ENCODE measurements at places on chromosomes 5 and 9.

GRCh38 chr9:35518981-35519679, 29.2 kb downstream of the RUSC2 start:
- DNase-seq = no peak

GRCh38 chr5:39755986-39756385, 331.2 kb upstream of the DAB2 start:
- no peak for DNase-seq

- no peak for DNase-seq
Measured at GRCh38 chr5:121819682-121820261, 31.9 kb upstream of the FTMT start.

- no peak for DNase-seq
Measured at GRCh38 chr9:120807607-120808379, 14.6 kb upstream of the FBXW2 start.

GRCh38 chr5:66134407-66134861, 9.7 kb upstream of the SREK1 start:
- no peak for DNase-seq

DNA sequence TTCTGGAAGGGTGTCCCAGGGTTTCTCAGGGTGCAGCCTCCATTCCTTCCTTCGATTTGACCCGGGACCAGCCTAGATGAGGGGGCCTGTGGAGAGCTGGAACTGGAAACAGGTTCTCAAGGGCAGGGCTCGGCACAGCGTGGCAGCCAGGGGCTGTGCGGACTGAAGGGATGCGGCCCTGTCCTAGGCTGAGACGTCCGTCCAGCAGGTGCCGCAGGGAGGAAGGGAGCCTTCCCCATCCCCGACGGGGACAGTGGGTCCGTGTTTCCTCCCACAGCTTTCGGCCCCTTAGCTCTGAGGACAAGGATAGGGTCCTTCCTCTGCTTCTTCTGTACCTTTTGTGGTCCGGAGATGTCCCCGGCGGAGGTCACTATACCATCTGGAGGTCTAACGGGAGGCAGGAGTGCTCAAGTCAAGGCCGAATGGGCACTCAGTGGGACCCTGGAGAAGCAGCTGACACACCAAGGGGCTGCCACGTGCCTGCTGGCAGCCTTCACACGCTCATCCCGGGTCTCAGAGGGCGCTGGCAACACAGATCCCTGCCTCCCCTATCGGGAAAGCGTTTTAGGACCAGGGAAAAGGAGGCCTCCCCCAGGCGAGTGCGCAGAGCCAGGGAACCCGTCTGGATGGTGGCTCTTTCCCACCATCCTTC, 49.9 kb downstream of the USP20 start:
- DNase-seq = peak; percentile 53

DNA sequence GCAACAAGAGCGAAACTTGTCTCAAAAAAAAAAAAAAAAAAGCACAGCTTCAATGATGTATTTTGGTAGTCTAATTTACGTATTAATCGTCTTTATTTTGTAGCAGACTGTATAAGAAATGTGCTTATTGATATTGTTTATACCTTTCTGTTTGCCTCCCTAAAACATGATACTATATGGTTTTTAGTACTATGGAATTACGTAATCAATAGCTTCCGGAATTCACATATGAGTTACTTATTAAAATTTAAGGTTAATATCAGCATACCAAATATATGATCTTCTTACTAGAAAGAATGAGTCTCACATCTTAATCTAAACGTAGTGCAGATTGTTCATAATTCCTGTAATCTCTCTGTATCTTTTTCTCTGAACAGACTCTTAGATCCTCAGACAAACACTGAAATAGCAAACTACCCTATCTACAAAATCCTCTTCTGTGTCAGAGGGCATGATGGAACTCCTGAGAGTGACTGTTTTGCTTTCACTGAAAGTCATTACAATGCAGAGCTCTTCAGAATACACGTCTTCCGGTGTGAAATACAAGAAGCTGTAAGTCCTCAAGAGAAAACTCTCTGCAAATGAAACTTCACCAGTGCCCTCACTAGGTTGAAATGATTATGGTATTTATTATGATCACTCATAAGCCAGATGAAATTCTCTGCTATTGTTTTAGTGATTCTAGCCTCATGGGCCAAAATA, 44.4 kb upstream of the GPR21 start:
- no peak for DNase-seq

DNA sequence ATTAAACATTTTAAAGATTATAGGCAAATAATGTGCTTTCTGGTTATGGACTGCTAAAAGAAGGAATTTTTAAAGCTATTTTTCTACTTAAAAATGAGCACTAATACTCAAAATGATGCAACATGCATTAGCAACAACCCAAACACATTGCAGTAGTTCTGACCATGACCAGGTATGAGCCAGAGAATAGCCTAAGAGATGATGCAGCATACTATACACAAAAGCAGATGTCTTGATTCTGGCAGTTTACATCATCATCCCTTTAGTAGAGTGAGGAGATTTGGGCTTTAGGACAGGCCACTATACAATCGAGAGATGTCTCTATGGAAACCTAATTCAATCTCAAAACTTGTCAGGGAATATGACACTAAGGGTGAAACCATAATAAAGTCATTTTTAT, 307.1 kb downstream of the PRR16 start:
- DNase-seq = no peak

DNA sequence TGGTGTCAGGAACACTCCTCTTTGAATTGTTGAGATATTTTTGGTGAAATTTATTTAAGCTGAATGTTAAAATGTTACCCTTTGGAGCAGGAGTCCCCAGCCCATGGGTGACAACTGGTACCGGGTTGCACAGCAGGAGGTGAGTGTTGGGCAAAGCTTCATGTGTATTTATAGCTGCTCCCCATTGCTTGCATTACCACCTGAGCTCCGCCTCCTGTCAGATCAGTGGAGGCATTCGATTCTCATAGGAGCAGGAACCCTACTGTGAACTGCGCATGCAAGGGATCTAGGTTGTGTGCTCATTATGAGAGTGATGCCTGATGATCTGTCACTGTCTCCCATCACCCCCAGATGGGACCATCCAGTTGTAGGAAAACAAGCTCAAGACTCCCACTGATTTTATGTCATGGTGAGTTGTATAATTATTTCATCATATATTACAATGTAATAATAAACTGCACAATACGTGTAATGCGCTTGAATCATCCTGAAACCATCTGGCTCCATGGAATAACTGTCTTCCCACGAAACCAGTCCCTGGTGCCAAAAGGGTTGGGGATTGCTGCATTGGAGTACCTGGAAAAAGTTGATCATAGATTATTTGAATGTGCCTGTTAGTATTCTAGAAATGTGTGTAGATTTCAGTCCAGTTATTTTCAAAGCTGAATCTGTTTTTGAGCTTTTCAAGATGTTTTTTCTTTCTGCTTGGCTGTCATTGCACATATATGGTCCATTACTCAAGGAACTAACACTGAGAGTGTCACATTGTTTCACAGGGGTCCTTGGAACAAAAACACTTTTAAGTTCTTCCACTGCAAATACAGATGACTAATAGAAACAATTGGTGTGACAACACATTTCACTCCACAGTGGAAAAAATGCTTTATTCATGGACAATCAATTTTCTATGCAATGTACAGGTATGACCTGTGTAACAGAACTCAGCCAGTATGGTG, 104.6 kb upstream of the TNFAIP8 start:
- no peak for DNase-seq

DNA sequence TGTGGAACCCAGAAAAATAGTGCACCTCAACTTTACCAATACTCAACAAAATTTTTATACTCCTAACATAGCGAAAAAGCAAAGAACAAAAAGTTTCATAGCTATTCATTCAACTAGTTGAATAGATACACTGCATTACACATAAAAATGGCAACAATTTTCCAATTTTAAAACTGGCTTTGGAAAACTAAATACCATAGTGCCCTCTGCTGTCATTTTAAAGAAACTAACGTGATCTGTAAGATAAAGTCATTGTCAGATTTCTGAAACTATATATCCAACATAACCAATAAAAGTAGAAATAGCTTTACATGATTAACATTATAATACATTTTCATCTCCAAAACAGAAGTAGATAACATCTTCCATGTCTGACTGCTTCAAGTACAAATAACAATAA, 31.6 kb downstream of the DTWD2 start:
- DNase-seq = no peak

- no peak for DNase-seq
Measured at GRCh38 chr9:95808011-95808410, 67.5 kb upstream of the ERCC6L2 start.

DNA sequence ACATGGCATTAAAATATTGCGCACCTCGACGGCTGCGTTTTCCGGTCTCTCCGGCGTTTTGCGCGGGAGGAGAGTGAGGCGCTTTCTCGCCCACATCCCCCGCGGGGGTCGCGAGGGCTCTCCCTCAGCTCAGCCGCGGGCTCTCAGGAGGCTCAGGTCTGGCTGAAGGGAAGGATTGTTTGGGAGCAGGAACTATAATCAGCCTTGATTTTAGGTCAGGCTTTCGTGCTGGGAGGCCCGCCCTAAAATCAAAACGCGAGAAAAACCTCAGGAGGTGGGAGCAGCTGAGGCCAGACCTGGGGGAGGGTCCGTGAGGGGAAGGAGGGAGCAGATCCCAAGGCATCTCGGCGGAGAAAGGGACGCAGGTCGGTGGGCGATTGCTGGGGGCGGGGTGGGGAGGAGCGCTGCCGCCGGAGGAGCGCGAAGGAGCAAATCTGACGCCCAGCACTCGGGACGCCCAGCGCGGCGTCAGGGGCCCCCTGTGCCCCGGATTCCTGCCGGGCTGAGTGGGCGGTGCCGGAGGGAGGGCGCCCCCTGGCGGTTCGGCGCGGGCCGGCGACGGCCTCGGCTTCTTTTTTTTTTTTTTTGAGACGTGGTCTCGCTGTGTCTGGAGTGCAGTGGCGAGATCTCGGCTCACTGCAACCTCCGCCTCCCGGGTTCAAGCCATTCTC, 18.7 kb upstream of the RNF130 start:
- DNase-seq = peak; percentile 81

DNA sequence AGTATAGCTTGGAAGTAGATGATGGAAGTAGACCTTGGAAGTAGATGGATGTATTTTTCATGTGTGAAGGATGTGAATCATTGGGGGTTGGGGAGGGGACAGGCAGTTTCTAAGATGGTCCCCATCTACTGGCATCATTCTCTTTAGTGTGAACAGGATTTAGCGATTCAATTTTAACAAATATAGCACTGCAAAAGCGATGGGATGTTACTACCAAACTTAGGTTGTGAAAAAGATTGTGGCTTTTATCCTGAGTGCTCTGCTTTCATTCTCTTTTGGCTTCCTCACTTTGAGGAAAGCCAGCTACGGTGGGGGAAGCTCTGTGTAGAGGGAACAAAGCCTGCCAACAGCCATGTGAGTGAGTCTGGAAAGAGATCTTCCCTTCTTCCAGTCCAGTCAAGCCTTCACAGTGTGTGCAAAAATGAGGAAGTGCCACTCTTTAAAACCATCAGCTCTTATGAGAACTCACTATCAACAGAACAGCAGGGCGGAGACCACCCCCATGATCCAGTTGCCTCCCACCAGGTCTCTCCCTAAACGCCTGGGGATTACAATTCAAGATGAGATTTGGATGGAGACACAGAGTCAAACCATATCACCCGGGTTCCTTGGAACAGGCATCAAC, 441.4 kb downstream of the SH3GL2 start:
- no peak for DNase-seq
